HepG2 (cell line): ENCODE measurements at places on chromosomes 4 and X. TPM values are rescaled to one million over a fixed set of nuclear protein-coding genes. Genes with fewer than 3 reads are reported as not detected.

DNA sequence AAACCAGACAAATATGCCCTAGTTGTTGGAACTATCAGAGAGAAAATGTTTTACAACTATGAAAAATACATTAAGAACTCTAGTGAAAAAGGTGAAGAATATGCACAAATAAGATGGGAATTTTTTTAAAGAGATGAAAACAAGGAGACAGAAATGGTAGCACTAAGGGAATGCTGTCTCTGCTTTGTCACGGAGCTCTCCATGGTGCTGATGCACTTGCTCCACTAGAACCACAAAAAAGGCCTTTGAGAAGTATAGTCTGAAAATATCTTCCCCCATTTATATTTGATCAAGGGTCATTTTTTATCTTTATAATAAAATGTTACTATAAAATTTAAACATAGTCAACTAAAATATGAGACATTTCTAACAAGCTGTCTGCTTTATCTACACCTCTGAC is 1655.5 kb upstream of the AGA start:
- DNase-seq, result no peak

DNA sequence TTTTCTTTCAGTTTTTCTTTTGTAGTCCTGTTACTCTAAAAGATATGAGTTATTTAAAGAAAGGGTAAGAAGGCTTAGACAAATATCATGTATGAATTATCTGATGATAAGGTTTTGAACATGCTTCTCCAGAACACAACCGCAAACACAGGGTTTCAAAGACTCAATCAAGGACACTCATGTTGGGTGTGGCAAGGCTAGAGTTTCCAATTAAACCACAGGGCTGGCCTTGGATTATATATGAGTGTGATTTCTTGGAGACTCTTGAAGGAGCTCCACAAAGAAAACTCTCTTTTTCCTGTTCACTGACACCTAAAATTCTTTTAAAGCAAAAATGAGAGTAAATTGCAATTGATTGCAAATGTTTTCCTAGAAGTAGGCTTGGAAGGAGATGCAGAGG is 110.1 kb upstream of the PDLIM3 start:
- DNase-seq, result no peak

DNA sequence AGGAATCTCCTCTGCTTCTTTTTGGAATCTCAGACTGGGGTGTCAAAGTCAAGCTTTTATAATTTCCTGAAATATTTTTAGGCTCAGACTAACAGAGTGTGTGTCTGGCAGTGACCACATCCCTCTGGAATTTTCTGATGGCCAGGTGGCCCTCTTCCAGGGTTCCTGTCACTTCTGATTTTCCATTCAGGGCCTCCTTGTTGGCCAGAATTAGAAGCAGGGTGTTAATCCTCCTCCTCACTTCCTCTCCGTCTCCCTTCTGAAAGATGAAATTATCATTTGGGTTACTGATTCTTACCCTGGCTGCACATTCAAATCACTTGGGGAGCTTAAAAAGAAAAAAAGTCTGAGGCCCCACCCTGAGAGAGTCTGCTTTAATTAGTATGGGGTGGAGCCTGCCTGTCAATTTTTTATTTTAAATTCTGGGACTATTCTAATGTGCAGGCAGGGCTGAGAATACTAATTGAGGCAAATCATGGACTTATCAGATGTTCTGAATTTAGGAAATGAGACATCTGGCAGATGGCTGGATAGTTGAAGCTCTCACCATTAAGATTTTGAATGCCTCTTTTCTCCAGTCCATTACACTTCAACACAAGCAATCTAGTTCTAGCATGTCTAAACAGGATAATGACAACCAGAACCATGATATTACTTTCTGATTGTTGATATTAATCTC is 43.2 kb downstream of the HAND2 start:
- no peak for DNase-seq

Gene XAGE3
- not detected in 2 replicates for total RNA-seq

Gene SYAP1
- total RNA-seq, result 18.5 and 25.3 TPM in 2 replicates
